ENCODE measurements at places on chromosomes 6 and 20.

- DNase-seq = no peak
Observed at GRCh38 chr20:14848806-14849205, 511.4 kb upstream of the FLRT3 start.

DNA sequence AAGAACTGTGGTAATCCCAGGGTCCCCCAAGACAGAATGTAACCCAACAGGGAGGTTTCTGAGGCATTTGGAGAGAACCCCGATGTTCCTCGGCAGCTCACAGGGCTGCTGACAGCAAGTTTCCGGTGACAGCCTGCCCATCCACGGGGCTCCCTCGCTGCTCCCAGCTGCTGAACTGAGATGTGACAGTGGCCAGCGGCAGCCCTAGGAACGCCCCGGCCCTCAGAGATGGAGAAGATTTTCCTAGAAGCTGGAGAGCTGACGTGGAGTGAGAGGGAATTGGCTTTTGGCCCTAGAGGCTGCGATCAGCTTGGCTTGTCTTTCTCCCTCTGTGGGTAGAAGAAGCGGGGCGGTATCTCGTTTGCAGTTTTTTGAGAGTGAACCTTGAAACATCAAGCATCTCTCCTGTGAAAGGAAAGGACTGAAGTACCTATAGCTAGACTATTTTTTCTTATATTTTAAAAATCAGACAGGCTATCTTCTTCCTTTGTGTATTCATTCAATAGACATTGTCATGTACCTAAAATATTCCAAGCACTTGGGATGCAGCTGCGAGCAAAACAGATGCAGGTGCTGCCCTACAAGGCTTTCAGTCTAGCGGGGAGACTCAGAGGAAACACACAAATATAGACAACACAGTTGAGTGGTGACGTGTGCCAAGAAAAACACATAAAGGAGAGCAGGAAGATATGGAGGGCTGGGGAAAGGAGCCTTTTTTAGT lies 28.4 kb upstream of the NFATC2 start:
- no peak for DNase-seq

GRCh38 chr6:117399924-117400323 lies 25.8 kb downstream of the ROS1 start:
- DNase-seq = no peak

GRCh38 chr6:88808381-88808780 lies 155.0 kb downstream of the RNGTT start:
- DNase-seq = no peak

DNA sequence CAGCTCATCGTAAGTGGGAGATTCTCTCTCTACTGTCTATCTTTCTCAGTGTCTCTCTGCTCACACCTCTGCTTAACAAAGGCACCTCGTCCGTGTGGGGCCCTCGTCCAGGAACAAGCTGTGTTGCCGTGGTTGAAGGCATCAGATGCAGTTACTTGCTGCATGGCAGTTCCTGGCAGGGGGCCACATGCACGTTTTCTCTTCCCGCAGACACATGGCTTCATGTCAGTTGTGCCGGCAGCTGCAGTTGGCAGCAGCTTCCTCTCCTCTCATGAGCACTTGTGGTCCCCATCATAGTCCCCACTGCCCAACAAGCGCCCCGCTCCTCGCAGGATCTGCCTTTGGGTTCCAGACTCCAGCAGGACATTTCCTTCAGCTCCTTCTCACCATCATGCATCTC lies 7.1 kb upstream of the AFDN start:
- DNase-seq = no peak

All from glomerular endothelial cell (primary cell).